Left cardiac atrium (tissue), 4 donors: ENCODE measurements at places on chromosomes 4 and X.

- DNase-seq, result no peak
These were observed 25.3 kb downstream of the FBXW7 start for GRCh38 chr4:152510349-152511147.

GRCh38 chrX:12118134-12118533 is 20.1 kb upstream of the FRMPD4 start:
- no peak for DNase-seq

GRCh38 chrX:38968344-38969216 is 167.3 kb downstream of the MID1IP1 start:
- no peak for DNase-seq

- DNase-seq, result peak; percentile 45
These were observed 80.7 kb downstream of the SYNPO2 start for GRCh38 chr4:118969359-118969758.

GRCh38 chr4:48742412-48742811 is 37.7 kb downstream of the FRYL start:
- no peak for DNase-seq

GRCh38 chrX:11665168-11666111 is at the start of gene ARHGAP6:
TSS of gene ARHGAP6 (minus strand) at chrX:11665920. CDS start at chrX:11664828, 1,092 bp downstream.
- no peak for DNase-seq

- DNase-seq, result no peak
These were observed 314.5 kb downstream of the CAMK2D start for GRCh38 chr4:113447061-113447460.

DNA sequence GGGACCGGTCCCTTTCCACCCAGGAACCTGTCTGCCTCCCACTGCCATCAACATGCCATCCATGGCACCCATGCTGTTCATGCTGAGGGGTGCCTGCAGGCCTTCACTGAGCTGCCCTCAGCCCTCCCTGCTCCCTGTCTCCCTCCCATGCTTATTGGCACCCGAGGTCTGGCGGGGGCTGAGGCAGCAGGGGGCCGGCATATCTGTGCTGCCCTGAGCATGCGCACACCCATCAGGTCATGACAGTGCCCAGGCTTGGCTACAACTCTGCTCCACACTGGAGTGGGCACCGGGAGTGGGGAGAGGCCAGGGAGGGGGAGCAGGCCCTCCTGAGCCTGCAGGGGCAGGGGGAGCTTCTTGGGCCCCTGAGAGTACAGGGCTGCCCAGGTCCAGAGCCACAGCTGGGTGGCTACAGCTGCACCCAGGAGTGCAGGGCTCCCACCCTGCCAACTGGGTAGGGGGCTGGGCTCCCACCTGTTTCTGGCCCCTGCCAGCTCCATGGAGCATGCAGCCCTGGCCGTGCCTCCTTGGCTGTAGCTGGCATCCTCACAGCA is 395.8 kb upstream of the DMD start:
- no peak for DNase-seq

GRCh38 chr4:183624548-183624947 is 34.4 kb downstream of the RWDD4 start:
- DNase-seq, result no peak

GRCh38 chr4:17613761-17614415 is 553 bp upstream of the MED28 start:
- DNase-seq, result peak; percentile 33

GRCh38 chrX:8125566-8125965 is 45.5 kb downstream of the VCX2 start:
- no peak for DNase-seq

DNA sequence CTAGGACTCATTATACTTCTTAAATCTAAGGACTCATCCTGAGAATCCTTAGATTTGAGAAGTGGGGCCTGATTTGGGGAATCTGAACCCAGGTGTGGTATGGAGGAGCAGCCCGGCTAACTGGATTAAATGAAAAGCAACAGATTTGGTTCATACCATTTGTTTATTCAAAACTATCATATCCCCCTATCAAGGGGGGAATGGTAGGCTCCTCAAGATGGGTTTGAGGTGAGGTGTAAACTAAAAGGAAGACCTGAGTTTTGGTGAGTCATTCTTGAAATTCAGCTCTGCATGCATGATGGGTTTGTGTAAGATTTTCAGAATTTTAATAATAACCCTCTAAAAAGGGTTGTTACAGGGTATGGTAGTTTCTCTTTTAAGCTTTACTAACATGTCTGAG is 53.4 kb downstream of the CASP6 start:
- no peak for DNase-seq

DNA sequence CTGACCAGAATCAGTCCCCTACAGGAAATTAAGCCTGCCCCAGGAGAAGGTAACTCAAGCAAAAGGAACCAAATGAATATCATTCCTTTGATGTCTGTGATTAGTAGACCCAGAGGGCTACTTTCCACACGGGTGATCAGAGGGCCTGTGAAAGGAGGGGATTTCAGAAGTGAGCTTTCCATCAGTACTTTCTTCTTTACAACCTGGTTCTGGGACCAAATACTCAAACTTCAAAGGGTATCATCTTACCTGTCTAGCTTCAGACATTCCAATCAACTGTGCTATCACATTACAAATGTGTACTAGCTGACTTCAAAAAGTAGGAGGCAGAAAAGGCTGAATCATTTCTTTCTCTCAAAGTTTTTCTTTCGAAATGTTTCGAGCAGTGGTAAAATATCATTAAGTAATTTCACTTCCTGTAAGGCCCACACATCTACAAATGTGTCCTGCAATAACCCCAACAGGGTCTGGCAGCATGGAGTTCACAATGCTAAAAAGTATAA is 23.9 kb downstream of the ACSL4 start:
- no peak for DNase-seq

DNA sequence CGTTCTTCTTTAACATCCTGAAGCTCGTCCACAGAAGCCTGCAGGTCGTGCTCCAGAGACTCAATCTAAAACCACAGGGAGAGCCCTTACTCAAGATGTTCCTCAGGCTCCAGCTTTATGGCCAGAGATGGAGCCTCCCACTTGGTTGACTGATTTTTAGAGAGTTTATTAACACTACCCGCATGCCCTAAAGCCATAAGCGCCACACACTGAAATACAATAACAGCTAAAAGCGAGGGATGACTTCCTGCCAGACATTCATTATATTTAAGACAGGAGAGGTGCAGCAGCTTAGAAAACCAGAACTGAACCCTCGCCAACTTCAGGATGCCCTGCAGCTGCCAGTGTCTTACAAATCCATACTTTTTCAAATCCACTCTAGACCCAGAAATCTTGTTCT is 42.0 kb downstream of the SOD3 start:
- no peak for DNase-seq

DNA sequence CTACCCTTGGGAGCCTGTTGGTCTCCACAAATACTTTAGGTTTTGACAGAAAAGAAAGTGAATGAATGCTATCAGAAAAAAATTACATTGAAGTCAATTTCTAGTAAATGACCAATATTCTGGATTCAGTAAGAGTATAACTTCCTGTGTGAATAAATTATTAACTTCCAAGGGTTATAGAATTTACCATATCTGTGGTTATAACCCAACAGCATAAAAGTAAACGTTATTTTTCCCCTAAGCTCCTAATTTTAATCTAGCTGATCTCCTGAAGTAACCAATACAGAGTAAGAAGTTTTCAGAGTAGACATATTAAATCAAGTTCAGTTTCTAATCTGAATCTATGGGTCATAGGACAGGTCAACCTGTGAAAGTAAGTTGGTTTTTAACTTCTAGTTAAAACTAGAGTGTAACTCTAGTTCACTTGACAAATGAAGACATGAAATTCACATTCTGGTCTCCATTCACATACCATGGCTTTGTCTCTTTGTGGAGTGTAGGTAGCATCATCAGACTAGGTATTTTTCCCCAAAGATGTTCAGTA is 22.8 kb downstream of the DTHD1 start:
- no peak for DNase-seq

GRCh38 chrX:15525664-15526416 is 25.2 kb downstream of the BMX start:
- DNase-seq, result no peak

- DNase-seq, result no peak
These were observed 1048.6 kb downstream of the FAM133A start for GRCh38 chrX:94722578-94722977.

GRCh38 chrX:39955625-39956024 is 142.1 kb downstream of the BCOR start:
- DNase-seq, result no peak

DNA sequence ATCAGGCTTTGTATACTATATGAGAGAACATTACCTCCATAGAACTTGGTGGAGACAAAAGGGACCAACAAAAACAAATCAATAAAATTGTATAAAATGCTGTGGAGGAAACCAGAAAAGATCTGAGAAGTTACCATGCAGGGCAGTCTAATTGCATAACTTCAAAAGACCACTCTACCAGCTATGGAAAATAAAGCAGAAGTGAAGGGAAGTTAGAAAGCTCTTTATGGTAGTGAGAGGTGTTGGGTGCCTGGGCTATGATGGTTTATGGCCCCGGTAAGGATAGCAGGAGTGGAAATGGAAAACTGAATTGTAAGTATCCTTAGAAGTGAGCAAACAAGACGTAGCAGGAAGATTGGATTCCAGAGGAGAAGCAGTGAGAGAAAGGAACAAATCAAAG is 3.1 kb downstream of the TMEM184C start:
- DNase-seq, result no peak

GRCh38 chrX:56788229-56788628 is 59.2 kb downstream of the NBDY start:
- DNase-seq, result no peak

- no peak for DNase-seq
These were observed 85.9 kb downstream of the ZAR1 start for GRCh38 chr4:48575964-48576363.

GRCh38 chrX:39815631-39816030 is 282.1 kb downstream of the BCOR start:
- DNase-seq, result no peak

GRCh38 chrX:44400588-44400987 is 57.1 kb upstream of the EFHC2 start:
- DNase-seq, result no peak

GRCh38 chrX:132728296-132728695 is 230.1 kb downstream of the HS6ST2 start:
- DNase-seq, result no peak

- DNase-seq, result no peak
These were observed 181.2 kb downstream of the RAPGEF2 start for GRCh38 chr4:159284113-159284512.

DNA sequence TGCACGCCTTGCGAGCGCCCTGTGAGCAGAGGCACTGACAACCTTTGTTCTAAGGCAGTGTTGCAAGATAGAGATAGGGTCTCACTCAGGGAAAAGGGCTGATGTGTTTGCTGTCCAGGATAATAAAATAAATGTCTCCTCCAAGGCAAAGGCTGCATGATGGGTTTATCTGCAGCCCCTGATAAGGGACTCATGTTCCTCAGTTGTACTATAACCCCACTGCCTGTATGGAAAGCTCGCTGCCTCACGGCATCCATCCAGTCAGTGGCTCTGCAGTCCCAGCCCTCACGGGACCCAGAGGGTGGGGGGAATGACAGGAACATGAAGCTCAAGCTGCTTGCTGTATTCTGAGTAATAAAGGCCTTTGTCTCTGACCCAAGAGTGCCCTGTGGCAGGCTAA is 22.6 kb downstream of the BCLAF3 start:
- no peak for DNase-seq

DNA sequence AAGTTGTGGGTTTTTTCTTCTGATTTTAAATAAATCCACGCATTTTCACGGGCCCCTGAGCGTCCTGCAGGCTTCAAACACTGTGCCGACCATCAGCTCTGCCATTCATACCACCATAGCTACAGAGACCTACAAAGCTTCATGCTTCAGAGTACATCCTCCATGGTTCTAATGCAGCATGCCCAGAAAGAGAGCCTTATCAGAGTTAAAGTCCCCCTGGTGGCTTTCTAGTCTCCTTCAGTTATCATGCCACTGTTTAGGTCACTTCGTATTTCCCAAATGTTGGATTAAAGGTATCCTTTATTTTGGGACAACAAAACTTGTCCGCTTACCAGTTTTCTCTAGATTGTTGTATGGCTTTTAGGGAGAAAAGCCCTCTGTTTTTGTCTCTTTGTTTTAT is 66.7 kb upstream of the VCX2 start:
- no peak for DNase-seq

DNA sequence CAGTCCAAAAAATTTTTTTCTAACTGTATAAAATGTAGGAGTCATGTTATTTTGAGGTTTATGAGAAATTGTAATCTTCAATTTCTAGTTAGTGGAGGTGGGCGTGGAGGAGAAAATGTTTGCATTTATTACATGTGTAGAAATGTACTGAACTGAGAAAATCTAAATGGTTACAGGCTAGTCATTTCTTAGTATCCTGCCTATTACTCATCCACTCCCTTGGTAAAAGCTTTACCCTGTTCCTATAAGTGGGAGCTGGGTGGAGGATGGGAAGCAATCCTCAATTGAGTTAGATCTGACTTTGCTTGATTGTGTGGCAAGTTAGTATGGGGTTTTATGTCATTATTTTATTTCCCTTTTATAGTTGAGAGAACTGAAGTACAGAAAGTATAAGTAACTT is 73.8 kb downstream of the POLA1 start:
- no peak for DNase-seq

- DNase-seq, result no peak
These were observed 10.0 kb downstream of the CSTF2 start for GRCh38 chrX:100830143-100830542.

- no peak for DNase-seq
These were observed 31.8 kb downstream of the AMMECR1 start for GRCh38 chrX:110286106-110286505.

DNA sequence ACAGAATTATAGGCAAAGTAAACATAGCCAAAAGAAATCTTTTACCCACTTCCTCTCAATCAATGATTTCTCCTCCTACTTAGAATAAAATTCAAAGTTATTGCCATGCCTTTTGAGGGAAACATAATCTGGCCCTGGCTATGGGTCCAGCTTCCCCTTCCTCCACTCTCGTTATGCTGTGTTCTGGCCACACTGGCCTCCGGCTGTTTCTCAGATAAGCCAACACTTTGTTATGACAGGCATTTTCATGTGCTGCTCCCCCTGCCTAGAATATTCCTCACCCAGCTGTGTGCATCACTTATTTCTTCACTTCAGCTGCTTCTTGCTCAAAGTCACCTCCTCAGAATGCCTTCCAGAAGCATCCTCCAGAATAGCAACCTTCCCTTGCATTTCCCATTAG is 386.6 kb upstream of the AADAT start:
- no peak for DNase-seq

GRCh38 chr4:6275898-6276806 is 6.5 kb downstream of the WFS1 start:
- DNase-seq, result no peak

GRCh38 chr4:185304944-185305690 is 90.6 kb downstream of the LRP2BP start:
- DNase-seq, result no peak

DNA sequence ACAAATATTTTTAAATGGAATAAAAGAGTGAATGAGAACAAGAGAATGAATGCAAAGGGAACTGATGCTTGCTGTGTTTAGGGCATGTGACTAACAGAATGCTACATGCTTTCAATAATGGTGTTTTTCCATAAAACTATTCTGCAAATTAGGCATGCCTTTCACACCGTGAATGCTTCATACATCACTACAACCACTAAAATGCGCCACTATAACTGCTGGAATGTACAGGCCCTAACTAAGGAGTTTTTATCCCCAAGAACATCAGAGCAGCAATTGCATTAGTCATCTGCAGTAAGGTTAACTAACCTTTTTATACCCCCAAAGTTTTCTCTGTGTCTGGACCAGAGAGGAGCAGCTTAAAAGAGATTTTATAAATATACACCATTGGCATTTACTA is 190.4 kb downstream of the ARAP2 start:
- no peak for DNase-seq

- no peak for DNase-seq
These were observed 90.0 kb downstream of the ELOVL6 start for GRCh38 chr4:110108422-110108821.
